ENCODE measurements at places on chromosomes 3 and 15.

GRCh38 chr3:32257042-32257441 is 18.6 kb downstream of the CMTM8 start:
- no peak overlapping the region for H3K27ac ChIP-seq
- H3K4me1 ChIP-seq, result peaks cover 6% of the 10 kb centered on the region
- no peak for DNase-seq

GRCh38 chr15:67917037-67917436 is 77.2 kb upstream of the RNU6-1 start:
- no peak for DNase-seq
- H3K4me1 ChIP-seq, result peaks cover 40% of the 10 kb centered on the region
- no peak overlapping the region for H3K27ac ChIP-seq
- H3K4me3 ChIP-seq, result no peak overlapping the region

- H3K27ac ChIP-seq, result peak overlapping the region; percentile 93
- peak; percentile 69 for DNase-seq
- H3K4me1 ChIP-seq, result peaks cover 54% of the 10 kb centered on the region
- H3K27me3 ChIP-seq, result no peaks in the 10 kb centered on the region
- peak overlapping the region; percentile 74 for H3K4me3 ChIP-seq
These were observed 508 bp downstream of the GORASP1 start for GRCh38 chr3:39106851-39107387.

DNA sequence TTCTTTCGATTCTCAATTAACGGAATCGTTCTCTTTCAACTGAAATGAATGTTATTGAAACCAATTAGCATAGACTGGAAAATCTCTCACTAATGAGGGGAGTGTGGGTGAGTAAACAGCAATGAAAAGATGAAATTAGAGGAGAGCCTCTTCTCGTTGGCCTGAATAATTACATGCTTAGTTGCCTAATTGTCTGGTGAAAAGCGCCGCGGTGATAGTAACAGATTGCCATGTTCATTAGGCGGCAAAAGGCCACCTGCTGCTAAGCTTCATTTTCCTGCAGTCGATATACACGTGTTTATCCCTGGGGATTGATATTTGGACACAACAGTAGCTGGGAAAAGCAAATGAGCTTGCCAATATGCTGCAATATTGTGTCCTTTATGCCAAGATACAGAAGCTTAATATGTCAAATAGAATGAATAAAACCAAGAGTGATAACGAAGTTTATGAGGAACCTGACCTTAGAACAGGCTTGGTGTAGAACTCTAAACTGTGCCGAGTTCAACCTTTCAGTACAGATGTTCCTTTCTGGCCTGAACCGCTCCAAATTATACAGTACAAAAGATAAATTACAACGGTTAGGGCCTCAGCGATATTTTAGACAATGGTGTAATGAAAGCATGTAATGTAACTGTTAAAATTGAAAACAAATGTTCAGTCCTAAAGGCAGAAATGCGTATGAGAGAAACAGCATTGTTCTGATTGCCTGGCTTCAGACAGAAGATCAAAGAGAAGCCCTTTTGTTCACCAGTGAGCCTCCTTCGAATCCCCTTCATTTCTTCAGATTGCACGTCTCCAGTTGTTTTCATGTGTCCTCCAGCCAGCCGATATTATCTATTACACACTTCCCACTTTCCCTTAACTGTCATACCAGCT is 185.2 kb downstream of the SHOX2 start:
- no peak overlapping the region for H3K4me3 ChIP-seq
- no peak for DNase-seq
- no peaks in the 10 kb centered on the region for H3K4me1 ChIP-seq
- no peaks in the 10 kb centered on the region for H3K36me3 ChIP-seq
- H3K27ac ChIP-seq, result no peak overlapping the region
- H3K27me3 ChIP-seq, result no peaks in the 10 kb centered on the region

Measured in body of pancreas (tissue), 4 donors.